ENCODE measurements at places on chromosomes 5 and 9.

DNA sequence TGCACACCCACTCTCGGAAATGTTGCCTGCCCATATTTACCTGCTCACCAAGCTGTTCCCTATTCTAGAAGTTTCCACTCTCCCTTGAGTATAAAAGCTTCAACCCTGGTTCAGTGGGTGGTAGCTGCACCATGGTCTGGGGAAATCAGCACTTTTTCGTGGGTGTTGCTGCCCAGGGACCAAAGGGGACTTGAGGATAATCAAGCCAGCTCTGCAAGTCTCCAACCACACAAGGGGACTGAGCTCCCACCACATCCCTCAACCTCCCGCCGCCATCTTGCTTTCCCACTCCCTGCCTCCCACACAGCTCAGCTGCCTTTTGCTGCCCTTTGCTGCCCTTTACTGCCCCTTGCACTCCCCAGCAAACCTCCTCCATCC, 210.0 kb downstream of the AUH start:
- DNase-seq = no peak

DNA sequence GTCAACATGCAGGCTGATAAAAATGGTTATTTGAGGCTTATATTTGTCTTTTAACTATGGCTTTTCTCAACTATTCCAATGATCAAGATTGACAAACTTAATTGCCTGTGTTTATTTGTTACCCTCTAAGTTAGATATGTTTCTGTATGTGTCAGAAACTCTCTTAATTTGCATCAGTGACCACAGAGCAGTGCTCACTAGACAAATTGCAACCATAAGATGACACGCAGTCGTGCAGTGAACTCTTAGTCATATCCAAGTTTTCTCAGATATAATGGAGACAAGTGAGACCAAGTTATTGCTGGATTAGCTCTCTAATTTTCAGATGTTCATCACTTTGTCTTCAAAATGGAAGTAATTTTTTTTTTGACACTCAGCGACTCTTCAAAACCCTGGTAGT, 342.2 kb upstream of the RFX3 start:
- no peak for DNase-seq

GRCh38 chr9:129208207-129209032, 30.4 kb upstream of the IER5L start:
- no peak for DNase-seq

GRCh38 chr9:131522257-131523085, 8.6 kb downstream of the UCK1 start:
- no peak for DNase-seq

- DNase-seq = no peak
Measured at GRCh38 chr5:113240951-113241726, 193.7 kb downstream of the TSSK1B start.

- no peak for DNase-seq
Measured at GRCh38 chr5:122093415-122094180, 15.5 kb upstream of the LOX start.

DNA sequence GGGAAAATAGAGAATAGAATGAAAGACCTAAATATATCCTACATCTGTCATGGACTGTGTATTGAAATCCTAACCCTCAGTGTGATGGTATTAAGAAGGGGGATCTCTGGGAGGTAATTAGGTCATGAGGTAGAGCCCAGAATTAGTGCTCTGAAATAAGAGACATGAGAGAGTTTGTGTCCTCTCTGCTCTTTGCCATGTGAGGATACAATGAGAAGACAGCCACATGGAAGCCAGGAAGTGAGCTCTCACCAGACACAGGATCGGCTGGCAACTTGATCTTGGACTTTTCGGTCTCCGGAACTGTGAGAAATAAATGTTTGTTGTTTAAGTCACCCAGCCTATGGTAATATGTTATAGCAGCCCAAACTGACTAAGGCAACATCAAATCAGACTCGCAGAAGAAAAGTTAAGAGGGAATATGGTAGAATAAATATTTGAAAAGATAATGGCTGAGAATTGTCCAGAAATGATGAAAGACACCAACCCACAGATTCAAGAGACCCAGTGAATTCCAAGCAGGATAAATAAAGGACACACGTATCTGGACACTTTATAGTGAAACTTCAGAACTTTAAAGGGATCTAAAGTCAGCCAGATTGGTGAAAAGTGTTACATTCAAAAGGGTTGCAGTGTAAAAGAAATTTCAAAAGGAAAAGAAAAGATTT, 12.7 kb upstream of the SLC36A1 start:
- DNase-seq = no peak

DNA sequence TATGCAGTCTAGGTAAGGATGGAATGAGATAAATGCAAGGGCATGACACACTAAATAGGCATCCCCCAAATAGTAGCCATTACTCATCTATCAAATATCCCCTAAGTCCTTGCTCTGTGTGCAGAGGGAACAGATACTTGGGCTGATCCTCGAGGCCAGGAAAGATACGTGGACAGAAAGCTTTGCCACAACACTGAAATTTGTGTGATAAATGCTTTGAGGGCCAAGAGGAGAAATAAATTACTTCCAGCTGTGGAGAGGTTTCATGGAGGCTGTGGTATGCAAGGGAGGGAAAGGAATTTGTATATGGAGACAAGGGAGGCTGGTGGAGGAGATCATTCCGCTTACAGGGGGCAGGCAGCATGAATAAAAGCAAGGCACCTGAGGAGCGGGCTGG, 18.5 kb downstream of the ATOX1 start:
- DNase-seq = no peak

GRCh38 chr5:23450187-23450586, 57.2 kb upstream of the PRDM9 start:
- no peak for DNase-seq

DNA sequence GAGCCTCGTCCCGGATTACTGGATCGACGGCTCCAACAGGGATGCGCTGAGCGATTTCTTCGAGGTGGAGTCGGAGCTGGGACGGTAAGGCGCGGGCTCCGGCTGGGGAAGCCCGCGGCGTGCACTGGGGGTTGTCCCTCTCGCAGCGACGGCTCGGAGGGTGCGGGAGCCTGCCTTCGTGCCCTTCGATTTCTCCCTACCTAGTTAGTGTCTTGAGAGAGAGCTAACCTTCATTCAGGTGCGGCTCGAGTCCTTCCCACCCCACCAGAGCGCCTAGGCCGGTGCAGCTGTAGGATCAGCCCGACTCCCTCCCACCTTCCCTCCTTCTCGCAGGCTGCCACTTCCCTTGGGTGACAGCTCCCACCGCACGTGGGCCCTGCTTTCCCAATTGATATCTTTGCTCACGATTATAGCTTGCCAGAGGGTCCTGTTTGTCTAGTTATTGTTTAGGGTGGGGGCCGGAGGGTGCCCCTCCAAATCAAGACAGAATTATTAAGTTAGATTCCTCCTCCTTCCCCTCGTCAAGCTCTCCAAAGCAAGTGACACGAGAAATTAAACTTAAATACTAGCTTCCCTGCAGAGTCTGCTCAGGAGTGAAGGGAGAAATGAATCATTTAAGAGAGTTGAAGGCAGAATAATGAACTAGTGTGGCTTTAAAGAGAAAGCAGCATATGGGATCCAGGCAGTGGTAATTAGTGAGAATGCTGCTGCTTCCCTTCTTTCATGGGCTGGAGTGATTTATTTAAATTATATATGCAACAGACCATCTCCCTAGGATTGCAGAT, 569 bp downstream of the CAMK4 start:
- no peak for DNase-seq

Measured in T1000 (cell line).